ENCODE measurements at places on chromosomes 4 and X. TPM values are rescaled to one million over a fixed set of nuclear protein-coding genes. Genes with fewer than 3 reads are reported as not detected.

SPARCL1 gene
- total RNA-seq = not detected

TREX2 gene
- total RNA-seq = 1.8 TPM

UGT2B15 gene
- total RNA-seq = not detected

PFKFB1 gene
- 0.77 TPM for total RNA-seq

RNF212 gene
- total RNA-seq = 3.2 TPM

INPP4B gene
- 29.7 TPM for total RNA-seq

VEGFD gene
- not detected for total RNA-seq

ADAMTS3 gene
- not detected for total RNA-seq

CXCL6 gene
- not detected for total RNA-seq

NHSL2 gene
- total RNA-seq = 2.2 TPM

RNF128 gene
- not detected for total RNA-seq

GRCh38 chrX:13565511-13565910 is 3.9 kb upstream of the EGFL6 start:
- peaks cover 45% of the 10 kb centered on the region for H3K27me3 ChIP-seq
- H3K36me3 ChIP-seq = peaks cover 1% of the 10 kb centered on the region
- H3K4me3 ChIP-seq = no peak overlapping the region
- no peak for DNase-seq
- peaks cover 16% of the 10 kb centered on the region for H3K4me1 ChIP-seq
- no peak overlapping the region for H3K27ac ChIP-seq

GRCh38 chr4:172652369-172652768 is 516.2 kb upstream of the GALNT7 start:
- H3K27me3 ChIP-seq = no peaks in the 10 kb centered on the region
- DNase-seq = no peak
- no peaks in the 10 kb centered on the region for H3K4me1 ChIP-seq

DNA sequence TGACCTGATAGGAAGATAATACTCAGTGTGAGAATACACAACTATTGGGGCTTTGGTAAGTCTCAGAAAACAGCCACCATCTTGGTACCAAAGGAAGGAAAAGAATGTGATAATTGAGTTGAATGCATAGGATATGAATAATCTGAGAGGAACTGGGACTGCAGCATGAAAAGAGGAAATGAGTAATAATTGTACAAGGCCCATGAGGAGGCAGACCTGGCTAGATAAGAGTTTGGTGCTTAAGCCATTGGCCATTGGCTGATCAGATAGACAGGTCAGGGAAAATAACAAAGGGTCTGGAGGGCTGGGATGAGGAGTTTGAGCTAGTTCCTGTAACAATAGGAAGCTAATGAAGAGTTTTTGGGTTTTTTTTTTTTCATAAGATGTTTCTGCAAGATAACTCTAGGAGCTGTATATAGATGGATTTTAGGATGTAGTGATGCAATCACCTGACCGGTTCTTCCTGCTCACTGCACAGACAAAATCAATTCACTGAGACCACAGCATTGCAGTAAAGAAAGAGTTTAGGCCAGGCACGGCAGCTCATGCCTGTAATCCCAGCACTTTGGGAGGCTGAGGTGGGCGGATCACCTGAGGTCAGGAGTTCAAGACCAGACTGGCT is 5.3 kb upstream of the TRMT2B start:
- H3K4me1 ChIP-seq = peaks cover 17% of the 10 kb centered on the region
- DNase-seq = no peak
- no peaks in the 10 kb centered on the region for H3K36me3 ChIP-seq
- peak overlapping the region; percentile 40 for H3K27ac ChIP-seq
- no peaks in the 10 kb centered on the region for H3K27me3 ChIP-seq

- H3K27me3 ChIP-seq = no peaks in the 10 kb centered on the region
- no peak for DNase-seq
- no peaks in the 10 kb centered on the region for H3K36me3 ChIP-seq
- H3K27ac ChIP-seq = no peak overlapping the region
Observed at GRCh38 chr4:106473515-106473914, 104.9 kb upstream of the GIMD1 start.

- H3K4me1 ChIP-seq = no peaks in the 10 kb centered on the region
- H3K36me3 ChIP-seq = no peaks in the 10 kb centered on the region
- DNase-seq = no peak
Observed at GRCh38 chrX:144627947-144628346, 619.4 kb upstream of the SPANXN1 start.

- no peak for DNase-seq
- H3K4me3 ChIP-seq = no peak overlapping the region
Observed at GRCh38 chrX:68416592-68416991, 16.7 kb downstream of the OPHN1 start.

DNA sequence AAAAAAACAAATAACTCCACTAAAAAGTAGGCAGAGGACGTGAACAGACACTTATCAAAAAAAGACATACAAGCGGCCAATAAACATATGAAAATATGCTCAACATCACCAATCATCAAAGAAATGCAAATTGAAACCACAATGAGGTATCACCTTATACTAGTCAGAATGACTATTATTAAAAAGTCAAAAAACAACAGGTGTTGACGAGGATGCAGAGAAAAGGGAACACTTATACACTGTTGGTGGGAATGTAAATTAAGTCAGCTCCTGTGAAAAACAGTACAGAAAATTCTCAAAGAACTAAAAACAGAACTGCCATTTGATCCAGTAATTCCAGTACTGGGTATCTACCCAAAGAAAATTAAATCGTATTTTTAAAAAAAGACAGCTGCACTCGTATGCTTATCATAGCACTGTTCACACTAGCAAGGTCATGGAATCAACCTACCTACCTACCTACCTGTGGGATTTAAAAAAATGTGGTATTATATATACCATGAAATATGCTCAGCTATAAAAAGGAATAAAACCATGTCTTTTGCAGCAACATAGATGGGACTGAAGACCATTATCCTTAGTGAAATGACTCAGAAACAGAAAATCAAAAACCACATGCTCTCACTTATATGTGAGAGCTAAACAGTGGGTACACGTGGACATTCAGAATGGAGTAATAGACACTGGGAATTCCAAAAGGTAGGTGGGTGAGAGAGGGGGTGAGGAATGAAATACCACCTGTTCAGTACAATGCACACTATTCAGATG is 24.8 kb upstream of the PTPN13 start:
- no peak overlapping the region for H3K27ac ChIP-seq
- H3K36me3 ChIP-seq = no peaks in the 10 kb centered on the region
- H3K27me3 ChIP-seq = no peaks in the 10 kb centered on the region
- no peak for DNase-seq

- H3K27ac ChIP-seq = no peak overlapping the region
- H3K4me3 ChIP-seq = no peak overlapping the region
- H3K36me3 ChIP-seq = no peaks in the 10 kb centered on the region
- no peaks in the 10 kb centered on the region for H3K4me1 ChIP-seq
- H3K27me3 ChIP-seq = no peaks in the 10 kb centered on the region
- no peak for DNase-seq
Observed at GRCh38 chrX:26613956-26614355, 398.0 kb downstream of the MAGEB5 start.

GRCh38 chrX:135477576-135477975 is 42.9 kb upstream of the INTS6L start:
- DNase-seq = peak; percentile 66
- peaks cover 15% of the 10 kb centered on the region for H3K4me1 ChIP-seq
- no peak overlapping the region for H3K4me3 ChIP-seq
- no peaks in the 10 kb centered on the region for H3K36me3 ChIP-seq

DNA sequence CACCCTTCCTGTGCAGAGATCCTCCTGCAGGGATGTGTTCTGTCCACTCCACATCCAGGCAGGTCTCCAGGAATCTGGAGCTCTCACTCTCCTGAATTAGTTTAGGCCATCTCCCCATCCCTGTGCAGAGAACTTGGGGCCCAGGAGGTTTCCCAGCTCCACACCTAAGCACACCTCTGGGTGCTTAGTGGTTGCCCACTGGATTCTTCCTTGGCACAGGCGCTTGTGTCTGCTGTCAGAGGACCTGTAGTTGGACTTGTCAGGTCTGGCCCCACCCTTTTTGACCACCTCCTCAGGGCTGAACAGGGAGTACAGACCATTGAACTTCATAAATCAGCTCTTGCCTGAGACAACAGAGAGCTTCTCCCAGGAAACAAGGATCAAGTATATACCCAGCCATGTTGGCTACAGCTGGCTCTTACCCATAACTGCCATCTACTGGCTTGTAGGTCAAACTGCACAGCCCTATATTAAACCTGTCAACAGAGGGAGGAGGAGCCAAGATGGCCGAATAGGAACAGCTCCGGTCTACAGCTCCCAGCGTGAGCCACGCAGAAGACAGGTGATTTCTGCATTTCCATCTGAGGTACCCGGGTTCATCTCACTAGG is 275.5 kb downstream of the PPARGC1A start:
- H3K27ac ChIP-seq = no peak overlapping the region
- no peaks in the 10 kb centered on the region for H3K4me1 ChIP-seq
- no peak for DNase-seq
- H3K36me3 ChIP-seq = no peaks in the 10 kb centered on the region
- H3K27me3 ChIP-seq = no peaks in the 10 kb centered on the region
- no peak overlapping the region for H3K4me3 ChIP-seq

DNA sequence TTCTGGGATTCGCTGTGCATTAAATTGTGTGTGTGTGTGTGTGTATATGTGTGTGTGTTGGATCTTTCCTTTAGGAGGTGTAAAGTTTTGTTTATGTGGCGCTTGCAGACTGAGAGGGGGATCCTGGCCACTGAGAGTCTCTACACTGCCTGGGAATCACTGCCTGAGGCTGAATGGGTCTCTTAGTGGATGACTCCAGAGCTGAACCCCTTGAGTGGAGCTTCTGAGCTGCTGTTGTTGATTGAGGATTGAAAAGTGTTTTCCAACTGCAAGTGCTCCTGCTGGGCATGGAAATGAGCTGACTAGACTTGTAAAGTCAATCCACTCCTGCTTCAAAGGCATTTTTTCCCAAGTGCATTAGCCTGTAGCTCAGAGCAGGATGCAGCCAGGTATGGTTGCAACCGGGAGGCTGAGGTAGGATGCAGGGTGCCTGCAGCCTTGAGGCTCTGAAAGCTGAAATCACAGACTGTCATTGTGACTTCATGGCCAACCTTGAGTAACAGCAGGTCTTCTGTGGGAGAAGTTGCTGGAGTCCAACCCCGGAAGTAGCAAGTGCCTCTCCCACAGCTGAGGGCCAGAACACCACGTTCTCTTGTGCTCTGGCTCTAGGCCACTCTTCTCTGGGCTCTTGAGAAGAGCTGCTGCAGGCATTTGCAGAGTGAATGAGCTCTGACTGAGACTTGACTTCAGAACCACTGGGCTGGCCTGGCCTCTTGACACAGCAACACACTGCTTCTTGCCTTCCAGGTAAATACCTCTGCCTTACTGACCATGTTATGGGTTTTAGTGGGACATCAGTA is at the start of gene TBX22:
Gene TBX22, plus strand, starts transcription at position 613 of the 800 bp plus-strand sequence. CDS start 7,517 bp downstream, outside the sequence.
- H3K4me1 ChIP-seq = no peaks in the 10 kb centered on the region
- no peak within 1 kb of the TSS for H3K27ac ChIP-seq
- no peak for DNase-seq
- no peaks in the 10 kb centered on the region for H3K27me3 ChIP-seq

- no peak overlapping the region for H3K27ac ChIP-seq
- no peaks in the 10 kb centered on the region for H3K36me3 ChIP-seq
- no peak overlapping the region for H3K4me3 ChIP-seq
Observed at GRCh38 chr4:69843932-69844331, 16.0 kb downstream of the SULT1E1 start.

- no peaks in the 10 kb centered on the region for H3K4me1 ChIP-seq
- peaks cover 4% of the 10 kb centered on the region for H3K27me3 ChIP-seq
- no peaks in the 10 kb centered on the region for H3K36me3 ChIP-seq
- no peak overlapping the region for H3K27ac ChIP-seq
- no peak for DNase-seq
- no peak overlapping the region for H3K4me3 ChIP-seq
Observed at GRCh38 chr4:74110670-74111069, 11.7 kb upstream of the CXCL2 start.

DNA sequence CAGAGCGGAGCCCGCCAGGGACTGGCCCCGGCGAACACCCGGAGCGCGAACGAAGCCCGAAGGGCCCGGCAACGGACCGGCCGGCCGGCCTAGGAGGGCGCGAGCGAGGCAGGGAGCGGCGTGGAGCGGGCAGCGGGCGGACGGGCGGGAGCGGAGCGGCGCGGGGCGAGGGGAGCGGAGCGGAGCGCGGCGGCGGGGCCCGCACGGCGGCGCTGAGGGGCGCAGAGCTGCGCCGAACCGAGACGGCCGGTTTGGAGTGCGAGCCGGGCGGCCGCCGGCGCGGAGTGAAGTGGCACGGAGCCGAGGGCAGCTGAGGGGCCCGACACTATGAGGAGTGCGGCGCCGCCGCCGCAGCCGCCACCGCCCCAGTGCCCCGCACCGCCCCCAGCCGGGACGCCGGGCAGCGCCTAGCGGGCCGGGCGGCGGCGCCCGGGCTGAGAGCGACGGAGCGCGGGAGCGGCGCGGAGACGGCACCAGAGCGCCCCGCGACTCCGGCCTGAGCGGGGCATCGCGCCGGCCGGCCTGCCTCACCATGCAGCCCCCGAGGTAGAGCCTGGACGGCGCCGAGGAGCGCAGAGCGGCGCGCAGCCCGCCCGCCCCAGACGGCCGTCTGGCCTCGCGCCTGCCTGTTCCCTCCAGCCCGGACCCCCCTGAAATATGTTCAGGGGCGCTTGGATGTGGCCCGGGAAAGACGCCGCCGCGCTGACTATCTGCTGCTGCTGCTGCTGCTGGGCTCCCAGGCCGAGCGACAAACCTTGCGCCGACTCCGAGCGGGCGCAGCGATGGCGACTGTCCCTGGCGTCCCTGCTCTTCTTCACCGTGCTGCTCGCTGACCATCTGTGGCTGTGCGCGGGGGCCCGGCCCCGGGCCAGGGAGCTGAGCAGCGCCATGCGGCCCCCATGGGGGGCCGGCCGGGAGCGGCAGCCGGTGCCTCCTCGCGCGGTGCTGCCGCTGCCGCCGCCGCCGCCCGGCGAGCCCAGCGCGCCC is 793 bp downstream of the NALF2 start:
- peaks cover 3% of the 10 kb centered on the region for H3K4me1 ChIP-seq
- H3K36me3 ChIP-seq = no peaks in the 10 kb centered on the region
- H3K27me3 ChIP-seq = peaks cover 27% of the 10 kb centered on the region

GRCh38 chr4:159682996-159683395 is 580.1 kb downstream of the RAPGEF2 start:
- no peaks in the 10 kb centered on the region for H3K4me1 ChIP-seq
- H3K4me3 ChIP-seq = no peak overlapping the region
- DNase-seq = no peak
- H3K27ac ChIP-seq = no peak overlapping the region
- H3K27me3 ChIP-seq = no peaks in the 10 kb centered on the region

DNA sequence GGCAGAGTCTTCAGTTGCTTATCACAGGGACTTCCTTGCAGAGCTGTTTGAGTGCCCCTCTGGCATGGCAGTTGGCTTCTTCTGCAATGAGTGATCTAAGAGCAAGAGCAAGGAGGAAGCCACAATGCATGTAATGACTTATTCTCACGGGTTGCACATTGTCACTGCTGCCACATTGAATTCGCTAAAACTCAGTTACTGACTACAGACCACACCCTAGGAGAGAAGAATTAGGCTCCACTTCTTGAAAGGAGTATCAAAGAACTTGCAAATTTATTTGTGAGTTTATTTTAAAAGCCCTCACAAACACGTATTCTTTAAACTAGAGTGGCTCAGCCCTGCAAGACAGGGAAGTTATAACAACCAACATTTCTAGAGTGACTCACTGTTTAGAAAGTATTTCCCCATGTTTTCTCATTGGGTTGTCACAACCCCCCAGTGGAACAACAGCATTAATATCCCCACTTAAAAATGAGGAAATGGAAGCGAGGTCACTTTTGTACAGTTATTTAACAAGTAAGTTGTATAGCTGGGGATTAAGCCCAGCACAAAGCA is 32.4 kb upstream of the RBPJ start:
- H3K4me1 ChIP-seq = peaks cover 22% of the 10 kb centered on the region
- DNase-seq = peak; percentile 79
- H3K27me3 ChIP-seq = no peaks in the 10 kb centered on the region
- peaks cover 1% of the 10 kb centered on the region for H3K36me3 ChIP-seq
- H3K27ac ChIP-seq = peak overlapping the region; percentile 76
- H3K4me3 ChIP-seq = no peak overlapping the region

- H3K36me3 ChIP-seq = peaks cover 42% of the 10 kb centered on the region
- H3K4me3 ChIP-seq = peak overlapping the region; percentile 38
- DNase-seq = no peak
- H3K27me3 ChIP-seq = no peaks in the 10 kb centered on the region
- peak overlapping the region; percentile 89 for H3K27ac ChIP-seq
Observed at GRCh38 chr4:36286481-36286871, 5.1 kb downstream of the DTHD1 start.
